ENCODE measurements at places on chromosomes 5 and 9.
A peak's percentile ranks its signal among the peaks of the same experiment; 100 is the strongest.

- DNase-seq, result no peak
Observed at GRCh38 chr5:100188339-100188738, 346.8 kb upstream of the FAM174A start.

- no peak for DNase-seq
Observed at GRCh38 chr9:1745980-1746379, 269.2 kb upstream of the SMARCA2 start.

- DNase-seq, result no peak
Observed at GRCh38 chr5:14816999-14817761, 54.4 kb downstream of the ANKH start.

GRCh38 chr9:111096051-111096450 is 57.8 kb upstream of the LPAR1 start:
- no peak for DNase-seq

DNA sequence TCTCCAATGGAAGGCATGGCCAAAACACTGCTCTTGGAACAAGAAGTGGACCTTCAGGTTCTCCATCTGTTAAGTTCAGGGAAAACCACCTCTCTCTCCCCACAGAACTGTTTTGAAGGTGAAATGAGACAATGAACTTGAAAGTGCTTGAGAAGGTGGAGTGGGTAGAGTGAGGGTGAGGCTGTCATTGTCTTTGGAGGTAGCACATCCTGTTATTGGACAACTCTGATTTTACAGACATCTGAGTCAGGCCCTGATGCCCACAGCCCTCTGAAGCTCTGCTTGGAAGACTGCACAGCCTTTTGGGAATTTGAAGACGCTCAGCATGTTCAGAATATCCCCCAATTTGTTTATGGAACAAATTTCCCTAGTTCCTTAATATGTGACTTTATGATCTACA is 27.6 kb upstream of the TEX48 start:
- no peak for DNase-seq

DNA sequence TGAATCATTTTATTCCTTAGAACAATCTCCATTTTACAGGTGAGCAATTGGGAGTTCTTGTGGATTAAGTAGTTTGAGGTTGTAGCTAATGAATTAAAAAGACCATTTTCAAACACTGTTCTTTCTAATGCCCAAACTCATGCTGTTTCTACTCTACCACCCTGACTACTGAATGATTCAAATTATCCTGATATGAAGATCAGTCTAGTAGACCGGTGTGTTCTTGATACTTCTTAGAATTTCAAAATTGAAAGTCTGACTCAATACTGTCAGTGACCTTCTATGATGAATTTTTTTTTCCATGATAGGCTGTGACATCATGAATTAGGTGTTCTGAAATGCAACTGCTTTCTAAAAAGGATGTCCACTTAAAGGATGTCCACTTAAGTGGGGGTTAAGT is 515.5 kb downstream of the DMAC1 start:
- no peak for DNase-seq

DNA sequence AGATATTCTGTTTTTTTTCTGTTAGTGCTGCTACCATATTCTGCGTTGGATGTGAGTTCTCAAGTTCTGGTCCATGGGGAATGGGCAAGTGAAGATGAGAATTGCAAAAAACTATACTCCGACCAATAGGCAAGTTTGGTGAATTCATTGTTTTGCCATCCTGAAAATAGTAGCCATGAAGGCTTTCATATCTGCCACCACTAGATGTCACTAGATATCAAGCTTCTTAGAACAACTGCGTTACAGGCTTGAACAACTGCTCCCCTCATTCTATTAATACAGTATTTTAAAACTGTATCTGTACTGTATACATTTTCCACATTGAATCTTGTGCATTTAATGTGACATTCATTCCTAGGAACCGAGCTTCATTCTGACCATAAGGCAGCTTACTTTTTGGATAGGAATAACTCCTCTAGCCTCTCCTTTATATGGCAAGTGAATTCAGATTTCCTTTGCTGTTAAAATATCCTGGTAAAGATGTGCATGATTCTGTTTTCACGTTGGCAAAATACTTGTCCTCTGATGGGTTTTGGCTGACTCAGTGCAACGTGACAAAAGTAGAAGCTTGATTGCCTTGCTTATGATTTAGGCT is 163.6 kb downstream of the SREK1 start:
- DNase-seq, result peak; percentile 56

Data from CD4-positive, alpha-beta T cell treated with Interleukin-10 for 1 hour (primary cell).